Nephron progenitor cell (in vitro differentiated cells): ENCODE measurements at places on chromosomes 11 and 22.
A peak's percentile ranks its signal among the peaks of the same experiment; 100 is the strongest.

DNA sequence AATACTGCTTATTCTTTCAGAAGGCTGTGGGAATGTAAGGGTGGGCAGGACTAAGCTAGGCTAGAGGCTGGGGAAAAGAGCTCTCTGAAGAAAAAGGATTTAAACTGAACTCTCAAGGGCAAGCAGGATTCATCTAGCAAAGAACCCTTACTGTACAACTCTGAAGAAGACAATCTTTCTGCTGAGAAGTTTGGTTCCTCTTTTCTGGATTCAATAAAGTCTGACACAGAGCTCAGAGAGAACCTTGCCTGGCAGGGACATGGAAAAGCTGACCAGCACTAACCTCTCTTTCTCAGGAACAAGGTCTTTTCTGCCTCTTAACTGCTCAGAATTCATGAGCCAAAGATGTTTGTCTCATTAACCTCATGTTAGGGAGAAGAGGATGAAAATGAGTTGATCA is 388.4 kb upstream of the DDI1 start:
- DNase-seq: no peak

DNA sequence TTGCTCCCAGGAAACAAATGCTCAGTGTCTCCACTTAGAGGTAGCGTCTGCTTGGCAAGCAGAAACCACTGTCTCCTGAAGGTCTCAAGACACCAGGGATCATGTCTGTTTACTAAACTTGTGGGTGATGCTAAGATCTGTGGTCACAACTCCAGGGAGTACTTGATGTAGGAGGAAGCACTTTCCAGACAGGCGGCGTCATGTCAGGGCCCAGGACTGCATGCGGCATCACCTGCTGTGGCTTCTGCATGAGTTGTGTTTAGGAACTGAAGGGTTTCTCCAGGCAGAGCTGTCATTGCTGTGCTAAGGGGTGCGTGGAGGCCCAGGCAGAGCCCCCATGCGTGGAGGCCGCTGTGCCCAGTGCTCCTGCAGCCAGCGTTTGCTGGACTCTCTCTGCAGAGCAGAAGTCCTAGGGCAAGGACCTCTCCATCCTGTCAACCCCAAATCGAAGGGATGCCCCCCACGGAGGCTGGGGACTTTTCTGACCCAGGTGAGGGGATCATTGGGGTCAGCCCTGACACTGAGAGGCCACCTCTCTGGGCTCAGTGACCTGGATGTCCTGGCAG is 8.1 kb upstream of the PANX2 start:
- no peak for DNase-seq

- DNase-seq: peak; percentile 76
These were observed 40.3 kb downstream of the BUD13 start for GRCh38 chr11:116732271-116733042.

DNA sequence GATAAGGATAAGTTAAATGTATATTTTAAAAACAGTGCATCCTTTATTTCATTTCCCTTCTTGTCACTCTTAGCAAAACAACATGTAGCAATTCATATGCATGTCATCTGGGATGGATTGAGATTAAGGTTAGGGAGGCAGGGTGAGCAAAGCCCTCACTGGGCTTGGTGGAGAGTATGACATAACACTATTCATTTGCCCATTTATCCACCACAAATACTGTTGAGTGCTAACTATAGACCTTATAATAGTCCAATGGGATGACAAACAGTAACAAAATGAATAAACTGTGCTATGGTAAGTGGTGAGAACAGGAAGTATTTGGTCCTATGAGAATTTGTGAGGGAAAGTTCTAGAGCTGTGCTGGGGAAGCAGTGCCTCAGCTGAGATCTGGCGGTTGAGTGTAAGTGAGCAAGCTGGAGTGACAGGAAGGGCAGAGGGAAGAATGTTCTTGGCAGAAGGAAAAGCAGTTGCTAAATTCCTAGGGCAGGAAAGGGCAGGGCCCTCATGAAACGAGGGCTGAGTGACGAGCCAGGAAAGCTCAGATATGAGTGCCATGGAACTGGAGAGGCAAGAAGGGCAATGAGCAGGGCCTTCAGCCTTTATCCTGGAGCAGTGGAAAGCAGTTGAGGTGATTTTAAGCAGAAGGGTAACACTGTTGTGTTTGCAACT is 6.7 kb downstream of the HSD17B12 start:
- DNase-seq: no peak

DNA sequence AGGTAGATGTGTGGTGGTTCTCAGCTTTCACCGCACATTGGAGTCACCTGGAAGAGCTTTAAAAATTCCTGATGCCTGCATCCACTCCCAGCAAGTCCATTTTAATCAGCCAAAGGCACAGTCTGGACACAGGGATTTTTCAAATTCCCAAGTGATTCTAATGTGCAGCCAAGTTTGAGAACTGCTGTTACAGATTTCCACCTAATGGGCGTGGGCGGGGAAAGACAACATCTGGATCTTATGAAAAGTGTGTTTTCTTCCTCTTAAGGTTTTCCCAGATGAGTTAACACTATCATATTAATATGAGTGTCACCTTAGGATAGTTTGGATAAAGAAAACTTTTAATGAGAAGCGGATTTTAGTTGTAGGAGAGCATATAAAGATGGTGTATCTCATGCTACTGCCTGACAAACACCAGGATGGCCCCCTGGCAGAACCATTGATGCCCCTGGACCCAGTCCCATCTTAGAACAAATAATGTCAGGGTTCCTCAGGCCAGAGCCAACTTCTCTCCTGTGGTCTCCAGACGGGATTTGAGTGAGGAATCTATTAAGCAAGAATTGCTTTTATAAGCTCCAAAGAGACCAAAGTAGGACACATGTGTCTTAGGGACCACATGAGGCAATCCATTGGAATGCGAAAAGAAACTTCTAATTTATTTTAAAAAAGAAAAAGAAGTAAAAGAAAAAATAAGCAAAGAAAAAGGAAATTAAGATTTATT is 31.9 kb downstream of the POU2AF1 start:
- DNase-seq: no peak

DNA sequence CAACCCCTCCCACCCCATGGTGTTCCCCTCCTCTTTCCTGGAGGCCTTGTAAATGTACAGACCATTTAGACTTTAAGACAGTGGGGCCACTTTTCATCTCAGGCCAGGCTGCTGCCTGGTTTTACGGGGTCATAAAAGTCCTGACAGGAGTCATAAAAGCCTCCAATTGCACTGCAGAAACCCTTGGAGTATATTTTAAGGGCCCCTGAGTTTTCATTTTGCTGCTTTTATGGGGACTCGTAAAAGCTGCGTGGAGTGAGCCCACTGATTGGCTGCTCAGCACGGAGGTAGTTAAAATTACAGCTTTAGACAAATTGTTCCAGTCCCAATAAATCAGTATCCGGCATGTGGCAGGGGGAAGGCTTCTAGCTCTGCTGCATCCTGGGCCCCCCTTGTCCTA is 627.6 kb downstream of the NTM start:
- peak; percentile 45 for DNase-seq

GRCh38 chr11:34284156-34284555 is 73.7 kb downstream of the ABTB2 start:
- DNase-seq: no peak

DNA sequence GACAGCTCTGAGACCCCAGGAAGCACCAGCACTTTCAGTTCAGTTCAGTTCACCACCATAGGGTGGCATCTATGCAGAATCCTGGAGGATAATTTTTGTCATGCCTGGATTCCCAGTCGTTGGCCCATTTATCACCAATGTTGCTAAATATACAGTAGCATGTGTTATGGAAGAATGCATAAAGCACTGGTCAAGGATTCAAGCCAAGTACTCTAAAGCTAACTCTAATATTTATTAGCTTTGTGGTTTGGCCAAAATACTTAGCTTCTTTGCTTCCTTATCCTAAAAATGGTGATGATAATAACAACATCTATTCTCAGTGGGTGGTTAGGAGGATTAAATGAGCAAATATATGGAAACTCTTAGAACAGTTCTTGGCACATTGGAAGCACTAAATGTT is 294.7 kb upstream of the ZC3H12C start:
- no peak for DNase-seq

DNA sequence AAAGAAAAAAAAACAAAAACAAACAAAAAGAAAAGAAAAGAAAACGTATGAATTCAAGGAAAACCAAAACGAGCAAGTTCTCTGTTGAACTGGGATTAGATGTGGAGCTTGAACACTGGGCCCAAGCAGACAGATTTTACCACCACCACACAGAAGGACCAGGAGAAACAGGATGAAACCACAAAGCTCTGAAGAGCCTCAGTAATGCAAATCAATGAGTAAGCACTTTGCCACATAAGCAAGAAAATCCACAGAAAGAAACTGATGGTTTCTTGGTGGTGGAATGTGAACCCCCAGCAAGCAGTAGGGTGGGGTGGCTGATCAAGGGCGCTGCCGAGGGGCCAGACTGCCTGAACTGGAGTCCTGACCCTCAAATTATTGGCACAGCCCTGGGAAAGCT is 50.9 kb upstream of the NFRKB start:
- DNase-seq: no peak

DNA sequence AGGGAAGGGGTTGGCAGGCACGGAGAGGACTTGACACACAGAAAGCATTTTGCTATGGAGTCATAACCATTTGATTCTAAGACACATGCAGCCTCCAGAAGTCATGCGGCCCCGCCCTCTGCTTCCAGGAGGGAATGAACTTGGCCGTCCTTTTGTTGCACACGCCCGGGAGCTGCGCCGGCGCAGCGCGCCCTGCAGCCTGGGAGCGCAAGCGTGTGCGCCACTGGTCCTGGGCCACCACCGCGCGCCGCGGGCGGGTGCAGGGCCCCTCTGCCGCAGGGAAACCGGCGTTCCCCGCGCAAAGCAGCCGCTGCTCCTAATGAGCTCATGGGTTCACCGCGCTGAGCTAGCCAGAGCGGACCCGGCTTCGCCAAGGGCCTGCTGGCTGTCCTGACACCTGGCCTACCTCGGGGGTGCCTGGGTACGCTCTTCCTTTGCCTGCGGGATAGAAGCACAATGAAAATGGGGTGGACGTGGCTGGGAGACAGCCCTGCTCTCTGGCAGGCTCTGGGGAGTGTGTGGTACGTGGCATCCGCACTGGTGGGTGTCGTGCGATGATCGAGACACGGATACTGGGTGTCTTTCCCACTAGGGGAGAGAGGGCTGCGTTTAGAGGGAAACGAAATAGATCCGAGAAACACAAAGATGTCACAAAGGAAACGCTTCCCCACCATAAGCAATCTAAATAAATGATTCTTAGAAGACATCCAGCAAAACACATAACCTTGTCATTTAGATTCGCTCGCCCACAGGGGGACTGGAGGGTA is 669 bp downstream of the MICAL3 start:
- peak; percentile 75 for DNase-seq

GRCh38 chr11:73359341-73359740 is 16.9 kb upstream of the RELT start:
- no peak for DNase-seq

- peak; percentile 26 for DNase-seq
These were observed 942 bp upstream of the TSPAN18 start for GRCh38 chr11:44725757-44726282.
